ENCODE measurements at places on chromosomes 7 and 10. TPM values are rescaled to one million over a fixed set of nuclear protein-coding genes. Genes with fewer than 3 reads are reported as not detected.
A peak's percentile ranks its signal among the peaks of the same experiment; 100 is the strongest.

Gene MPP7
- total RNA-seq = 8.3 TPM

Gene ZNF804B
- not detected for total RNA-seq

Gene RAPGEF5
- total RNA-seq = 10.1 TPM

Gene DNMBP
- 13.1 TPM for total RNA-seq

Gene UCMA
- not detected for total RNA-seq

- no peak for DNase-seq
These were observed 101.7 kb upstream of the PTN start for GRCh38 chr7:137445268-137445667.

DNA sequence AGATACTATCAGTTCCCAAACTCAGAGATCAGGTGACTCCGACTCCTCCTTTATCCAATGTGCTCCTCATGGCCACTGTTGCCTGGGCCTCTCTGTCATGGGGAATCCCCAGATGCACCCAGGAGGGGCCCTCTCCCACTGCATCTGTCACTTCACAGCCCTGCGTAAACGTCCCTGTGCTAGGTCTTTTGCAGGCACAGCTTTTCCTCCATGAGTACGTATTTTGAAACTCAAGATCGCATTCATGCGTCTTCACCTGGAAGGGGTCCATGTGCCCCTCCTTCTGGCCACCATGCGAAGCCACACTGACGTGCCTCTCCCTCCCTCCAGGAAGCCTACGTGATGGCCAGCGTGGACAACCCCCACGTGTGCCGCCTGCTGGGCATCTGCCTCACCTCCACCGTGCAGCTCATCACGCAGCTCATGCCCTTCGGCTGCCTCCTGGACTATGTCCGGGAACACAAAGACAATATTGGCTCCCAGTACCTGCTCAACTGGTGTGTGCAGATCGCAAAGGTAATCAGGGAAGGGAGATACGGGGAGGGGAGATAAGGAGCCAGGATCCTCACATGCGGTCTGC, 162.2 kb downstream of the EGFR start:
- no peak for DNase-seq

DNA sequence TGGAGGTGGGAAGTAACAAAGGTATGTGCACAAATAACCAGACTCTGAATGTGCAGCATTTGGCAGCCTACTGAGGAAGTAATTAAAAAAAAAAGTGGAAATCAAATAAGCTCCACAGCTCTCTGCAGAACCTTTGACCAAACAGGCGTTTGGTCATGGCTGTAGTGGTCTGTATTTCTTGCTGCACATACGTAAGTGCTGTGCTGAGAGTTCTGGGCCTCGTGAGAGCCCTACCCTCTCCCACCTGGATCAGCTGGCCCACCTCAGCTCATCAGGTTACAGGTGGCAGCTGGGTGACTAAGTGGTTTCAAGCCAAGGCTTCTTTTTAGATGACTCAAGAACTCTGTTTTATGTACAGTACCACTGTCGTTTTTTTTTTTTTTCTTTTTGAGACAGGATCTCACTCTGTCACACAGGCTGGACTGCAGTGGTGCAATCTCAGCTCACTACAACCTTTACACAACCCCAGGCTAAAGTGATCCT, 178.2 kb upstream of the KLF6 start:
- DNase-seq = no peak

DNA sequence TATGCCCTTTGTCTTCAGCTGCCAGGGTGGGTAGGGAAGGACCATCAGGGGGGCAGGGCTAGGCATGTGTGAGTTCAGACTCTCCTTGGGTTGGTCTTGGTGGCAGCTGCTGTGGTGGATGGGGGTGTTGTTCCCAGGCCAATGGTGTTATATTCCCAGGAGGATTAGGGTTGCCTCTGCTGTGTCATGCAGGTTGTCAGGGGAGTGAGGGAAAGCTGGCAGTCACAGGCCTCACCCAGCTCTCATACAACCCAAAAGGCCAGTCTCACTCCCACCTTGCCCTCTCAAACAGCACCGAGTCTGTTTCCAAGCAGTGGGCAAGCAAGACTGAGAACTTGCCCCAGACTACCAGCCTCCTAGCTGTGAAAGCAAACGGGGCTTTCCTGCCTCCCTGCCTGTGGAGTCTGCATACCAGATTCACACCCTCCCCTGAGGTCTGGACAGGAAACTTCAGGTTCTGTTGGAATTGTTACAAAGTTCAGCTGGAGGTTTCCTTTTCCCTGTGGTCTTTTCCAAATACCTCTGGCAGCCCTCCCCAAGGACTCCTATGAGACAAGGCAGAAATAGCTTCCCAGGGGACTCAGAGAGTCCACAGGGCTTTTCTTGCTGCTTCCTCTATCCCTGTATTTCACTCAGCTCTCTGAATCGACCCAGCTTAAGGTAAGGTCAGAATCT, 1.4 kb downstream of the HYAL4 start:
- DNase-seq = no peak

- no peak for DNase-seq
These were observed 193.2 kb downstream of the CREB5 start for GRCh38 chr7:28605427-28606085.

- no peak for DNase-seq
These were observed 153.1 kb downstream of the SLIT1 start for GRCh38 chr10:97032624-97033023.

GRCh38 chr7:1457059-1457948, 2.0 kb downstream of the MICALL2 start:
- DNase-seq = no peak

DNA sequence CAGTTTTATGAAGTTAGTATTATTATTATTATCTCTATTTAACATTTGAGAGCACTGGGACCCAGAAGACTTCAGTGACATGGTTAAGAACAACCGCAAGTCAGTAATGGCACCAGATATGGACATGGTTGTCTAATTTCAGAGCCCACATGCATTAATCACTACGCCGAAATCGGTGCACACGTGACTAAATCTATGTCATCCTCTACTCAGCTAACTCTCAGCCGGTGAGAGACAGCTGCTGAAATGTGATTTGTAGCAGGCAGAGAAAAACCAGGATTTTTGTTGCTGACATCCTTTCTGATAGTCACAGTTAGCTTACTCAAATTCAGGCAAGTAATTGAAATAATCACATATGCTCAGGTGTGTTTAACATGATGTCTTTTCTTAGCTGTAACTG, 127.7 kb downstream of the SPAG6 start:
- no peak for DNase-seq

DNA sequence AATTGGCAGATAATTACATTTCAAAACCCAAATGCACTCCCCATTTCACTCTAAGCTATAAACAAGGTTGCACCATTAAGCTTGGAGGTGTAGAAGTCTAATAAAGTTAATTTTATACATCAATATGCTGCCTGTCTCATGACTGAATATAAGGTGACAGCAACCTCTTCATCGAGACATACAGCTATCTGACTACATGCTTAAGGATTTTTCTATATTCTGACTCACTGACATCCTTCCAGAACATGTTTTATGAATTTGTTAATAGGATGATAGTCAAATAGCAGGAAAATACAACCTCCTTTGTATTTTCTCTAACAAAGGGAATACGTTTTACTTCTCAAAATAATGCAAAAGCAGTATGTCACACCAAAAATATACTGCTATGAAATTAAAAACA, 76.6 kb downstream of the NRBF2 start:
- no peak for DNase-seq

DNA sequence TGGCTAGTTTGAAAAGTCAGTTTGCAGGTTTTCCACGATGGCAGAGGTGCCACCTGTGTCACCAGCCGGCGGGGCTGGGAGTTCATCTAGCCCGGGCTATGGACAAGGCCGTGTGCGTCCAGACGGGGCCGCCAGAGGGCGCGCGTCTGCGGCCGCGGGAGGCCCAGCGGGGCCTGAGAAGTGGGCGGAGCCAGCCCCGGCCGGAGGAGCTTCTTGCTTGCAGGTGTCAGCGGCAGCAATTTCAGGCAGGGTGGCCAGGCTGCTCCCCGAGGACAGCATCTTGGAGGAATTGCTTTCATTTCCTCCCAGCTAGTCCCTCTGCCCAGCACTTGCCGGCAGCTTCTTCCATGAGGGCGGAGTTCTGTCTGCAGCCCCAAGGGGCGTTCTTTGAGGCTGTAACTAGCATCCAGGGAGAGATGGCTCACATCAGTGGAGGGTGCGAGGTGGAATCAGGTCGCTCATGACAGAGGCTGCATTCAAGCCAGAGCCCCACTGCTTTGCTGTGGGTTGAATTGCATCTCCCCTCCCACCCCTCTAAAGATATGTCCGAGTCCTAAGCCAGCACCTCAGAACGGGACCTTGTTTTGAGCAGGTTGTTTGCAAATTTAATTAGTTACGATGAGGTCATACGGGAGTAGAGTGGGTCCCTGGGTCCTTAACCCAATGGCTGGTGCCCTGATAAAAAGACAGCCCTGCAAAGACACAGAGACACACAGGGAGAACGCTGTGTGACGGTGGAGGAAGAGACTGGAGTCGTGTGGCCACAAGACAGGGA, 85.9 kb upstream of the MKI67 start:
- DNase-seq = peak; percentile 82

DNA sequence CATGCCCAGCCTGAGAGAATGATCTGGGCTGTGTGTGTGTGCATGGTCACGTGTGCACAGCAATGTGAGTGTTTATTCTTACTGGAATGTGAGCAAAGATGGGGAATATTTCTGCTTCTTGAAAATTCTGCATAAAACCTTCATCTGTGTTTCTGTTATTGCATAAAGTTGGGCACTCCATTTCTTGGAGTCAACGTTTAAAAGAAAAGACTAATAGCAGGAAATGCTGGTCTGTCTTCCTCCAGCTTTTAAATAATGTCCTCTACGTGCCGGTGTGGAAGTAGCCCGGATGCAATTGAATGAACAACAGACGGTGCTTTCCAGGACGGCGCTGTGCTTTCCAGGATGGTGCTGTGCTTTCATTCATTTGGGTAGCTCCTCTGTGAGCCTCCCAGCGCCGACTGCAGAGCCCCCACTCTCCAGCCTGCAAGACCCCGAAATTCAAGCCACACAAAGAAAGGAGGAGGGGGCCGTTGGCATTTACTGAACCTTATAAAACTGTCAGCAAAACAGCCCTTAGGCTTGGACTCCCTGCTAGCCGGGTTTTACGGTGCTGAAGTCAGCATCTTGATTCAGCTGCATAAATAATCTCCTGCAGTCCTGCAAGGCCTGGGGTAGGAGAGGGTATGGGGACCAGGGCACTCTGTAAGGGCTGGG, 158.2 kb upstream of the PRKCQ start:
- DNase-seq = no peak

DNA sequence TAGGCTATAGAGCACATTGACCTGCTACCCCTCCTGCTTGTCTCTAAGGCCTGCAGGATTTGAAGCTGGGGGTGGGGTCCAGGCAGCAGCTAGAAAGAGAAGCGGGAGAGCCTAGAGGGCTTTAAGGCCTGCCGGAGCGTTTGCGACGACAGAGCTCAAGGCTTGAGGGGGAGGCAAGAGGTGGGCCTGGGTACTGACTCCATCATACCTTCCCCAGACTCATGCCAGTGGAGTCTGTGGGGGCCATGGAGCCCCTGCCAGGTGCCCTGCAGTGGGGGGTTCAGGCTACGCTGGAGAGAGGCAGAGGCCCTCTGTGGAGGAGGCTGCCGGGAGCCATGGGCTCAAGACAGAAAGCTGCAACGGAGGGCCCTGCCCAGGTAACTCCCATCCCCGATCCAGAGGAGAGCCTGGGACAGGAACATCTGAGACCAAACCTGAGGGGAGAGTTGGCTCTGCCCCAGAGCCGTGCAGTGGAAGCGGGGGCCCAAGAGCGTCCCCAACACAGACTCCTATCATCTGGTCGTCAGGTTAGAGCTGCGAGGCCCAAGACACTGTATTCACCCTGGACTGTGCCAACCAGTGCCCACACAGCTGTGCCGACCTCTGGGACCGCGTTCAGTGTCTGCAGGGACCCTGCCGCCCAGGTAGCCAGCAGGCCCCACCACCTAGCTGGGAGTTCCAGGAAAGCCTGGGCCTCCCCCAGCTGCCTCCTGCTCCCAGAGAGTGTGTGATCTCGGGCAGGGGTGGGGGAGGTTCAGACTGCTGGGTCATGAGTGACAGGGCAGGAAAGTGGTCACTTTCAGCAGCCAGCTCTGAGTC, 13.2 kb upstream of the ZNF862 start:
- no peak for DNase-seq

- no peak for DNase-seq
These were observed 431.7 kb upstream of the KLF6 start for GRCh38 chr10:4216726-4217125.

- DNase-seq = no peak
These were observed 49.7 kb downstream of the ZEB1 start for GRCh38 chr10:31368724-31369123.

DNA sequence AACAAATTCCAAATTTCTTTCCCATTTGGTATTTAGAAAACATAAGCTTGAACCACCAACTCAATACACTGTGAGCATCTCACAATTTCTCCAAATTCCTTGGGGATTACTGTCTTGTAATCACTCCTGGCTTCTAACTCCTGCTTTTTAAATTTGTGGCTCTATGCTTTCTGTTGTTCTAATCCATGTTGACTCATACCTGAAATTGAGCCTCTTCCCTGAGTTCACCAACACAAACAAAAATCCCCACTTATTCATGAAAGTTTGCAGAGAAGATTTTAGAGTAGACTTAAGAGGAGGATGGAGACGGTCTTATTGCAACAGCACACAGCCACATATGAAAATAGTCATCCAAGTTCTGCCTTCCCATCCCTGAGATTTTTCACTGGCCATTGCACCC, 252.5 kb downstream of the PTEN start:
- no peak for DNase-seq

GRCh38 chr7:64180989-64181388, 26.0 kb upstream of the ZNF735 start:
- DNase-seq = no peak

DNA sequence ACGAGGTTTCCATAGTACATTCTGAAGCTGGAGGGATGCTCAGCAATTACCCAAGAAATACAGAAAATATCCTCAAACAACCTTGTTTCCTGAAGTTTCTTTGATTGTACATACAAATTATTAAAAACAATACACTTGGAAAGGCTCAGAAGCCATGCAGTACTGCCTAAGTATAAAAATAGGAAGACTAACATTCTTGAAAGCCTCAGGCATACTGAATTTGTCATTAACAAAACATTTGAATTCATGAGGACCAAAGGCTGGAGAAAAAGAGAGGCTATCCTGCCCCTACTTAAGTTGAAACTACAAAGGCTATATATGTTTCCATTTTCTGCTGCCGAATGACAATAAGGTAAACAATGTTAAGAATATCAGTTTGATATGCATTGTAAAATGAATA, 54.3 kb upstream of the SGCE start:
- no peak for DNase-seq
